ENCODE measurements at places on chromosomes 2 and 18.
A peak's percentile ranks its signal among the peaks of the same experiment; 100 is the strongest.

GRCh38 chr2:62808554-62808953 is 103.0 kb downstream of the EHBP1 start:
- no peak for DNase-seq

DNA sequence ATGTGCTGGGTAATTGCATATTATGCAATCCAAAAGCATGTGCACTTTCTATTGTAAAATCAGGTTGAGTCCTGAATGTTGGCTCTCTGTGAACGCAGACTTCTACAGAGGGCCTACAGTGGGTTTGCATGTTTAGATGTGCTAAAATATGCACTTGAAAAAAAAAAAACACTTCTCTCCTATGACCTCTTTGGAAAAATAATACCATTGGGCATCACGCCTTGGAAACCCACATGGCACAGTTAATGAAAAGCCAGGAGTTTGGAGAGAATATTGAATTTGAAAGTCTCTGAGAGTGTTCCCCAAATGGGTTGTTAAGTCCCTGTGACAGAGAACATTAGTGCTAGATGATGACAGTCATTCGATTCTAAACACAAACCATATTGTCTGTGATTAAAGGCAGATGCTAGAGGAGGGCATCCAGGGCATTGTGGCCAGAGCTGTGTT is 710.4 kb upstream of the PIK3C3 start:
- no peak for DNase-seq

- no peak for DNase-seq
Observed at GRCh38 chr2:236195726-236196125, 27.5 kb upstream of the GBX2 start.

DNA sequence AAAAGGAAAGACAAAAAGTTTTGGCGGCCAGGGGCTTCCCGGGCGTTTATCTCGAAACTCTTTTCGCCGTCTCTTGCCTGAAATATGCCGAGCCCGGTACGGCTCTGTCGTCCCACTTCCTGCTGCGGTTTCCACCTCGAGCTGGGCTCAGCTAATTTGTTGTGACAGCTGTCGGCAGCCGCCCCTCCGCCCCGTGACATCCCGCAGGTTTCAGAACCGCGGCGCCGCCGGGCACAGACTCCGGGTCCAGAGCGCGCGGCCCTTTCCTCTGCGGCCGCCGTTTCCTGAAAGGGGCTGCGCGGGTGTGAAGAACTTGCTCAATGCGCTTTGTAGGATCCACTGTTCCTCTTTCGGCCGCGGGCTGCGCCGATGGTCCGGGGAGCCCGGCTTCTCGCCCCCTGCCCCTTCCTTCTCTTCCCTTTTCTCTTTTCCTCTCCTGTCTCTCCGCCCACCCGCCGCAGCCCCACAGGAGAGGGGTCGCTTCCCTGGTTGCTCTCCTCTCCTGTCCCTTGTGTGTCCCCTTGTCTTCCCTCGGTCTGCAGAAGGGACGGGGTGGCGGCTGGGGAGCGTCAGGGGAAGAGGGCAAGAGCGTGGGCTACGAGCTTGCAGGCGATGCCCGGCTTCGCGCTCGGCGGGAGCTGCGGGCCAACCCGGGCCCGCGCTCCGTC is 648 bp downstream of the ARID5A start:
- DNase-seq, result peak; percentile 71

DNA sequence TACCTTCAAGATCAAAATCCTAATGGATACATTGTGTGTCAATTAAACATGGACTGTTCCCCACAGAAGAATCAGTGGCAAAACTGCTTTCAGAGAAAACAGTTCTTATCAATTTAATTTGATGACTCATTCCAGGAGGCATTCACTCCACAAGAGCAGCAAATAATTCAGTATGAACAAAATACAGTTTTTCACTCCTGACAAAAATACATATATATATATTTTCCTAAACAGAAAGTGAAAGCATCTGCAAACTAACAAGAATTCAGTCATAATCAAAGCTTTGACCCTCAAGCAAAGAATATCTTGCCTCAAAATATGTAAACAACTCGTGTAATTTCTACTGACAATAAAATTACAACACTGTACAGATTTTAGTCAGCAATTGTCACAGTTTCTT is 685.1 kb upstream of the SLC8A1 start:
- DNase-seq, result no peak

GRCh38 chr2:41966920-41967319 is 80.9 kb upstream of the PKDCC start:
- no peak for DNase-seq

DNA sequence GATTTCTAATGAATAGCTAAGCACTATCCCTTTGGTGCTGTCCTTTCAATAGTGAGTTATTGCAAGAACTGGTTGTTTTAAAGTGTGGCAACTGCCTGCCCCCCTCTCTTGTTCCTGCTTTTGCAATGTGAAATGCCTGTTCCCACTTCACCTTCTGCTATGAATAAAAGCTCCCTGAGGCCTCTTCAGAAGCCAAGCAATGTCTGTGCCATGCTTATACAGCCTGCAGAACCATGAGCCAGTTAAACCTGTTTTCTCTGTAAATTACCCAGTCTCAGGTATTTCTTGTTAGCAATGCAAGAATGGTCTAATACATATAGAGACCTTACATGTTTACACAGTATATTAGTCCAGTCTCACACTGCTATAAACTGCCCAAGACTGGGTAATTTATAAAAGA is 15.0 kb upstream of the METTL21A start:
- peak; percentile 23 for DNase-seq

GRCh38 chr2:227595797-227596196 is 2.9 kb upstream of the SCYGR2 start:
- no peak for DNase-seq

DNA sequence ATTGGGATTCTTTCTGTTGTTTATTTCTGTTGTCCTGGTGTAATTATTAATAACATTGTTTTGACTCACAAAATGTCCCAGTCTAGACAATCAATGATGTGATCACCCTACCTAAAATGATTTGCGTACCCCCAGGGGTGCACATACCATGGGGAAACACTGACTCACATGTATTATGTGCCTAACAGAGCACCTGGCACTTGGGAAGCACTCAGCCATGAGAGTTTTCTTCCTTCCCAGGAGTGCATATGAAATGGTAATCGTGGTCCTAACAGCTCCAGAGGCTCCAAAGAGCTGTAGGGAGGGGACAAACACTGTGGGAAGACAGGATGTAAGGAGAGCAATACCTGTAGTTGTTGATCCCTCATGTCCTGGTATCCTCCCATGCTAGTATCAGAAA is 187.8 kb upstream of the ERBB4 start:
- no peak for DNase-seq

Measured in ELF-1 (cell line).